ENCODE measurements at places on chromosomes 4 and X.
A peak's percentile ranks its signal among the peaks of the same experiment; 100 is the strongest.

GRCh38 chrX:20461576-20461975 is 194.9 kb upstream of the RPS6KA3 start:
- DNase-seq = no peak

DNA sequence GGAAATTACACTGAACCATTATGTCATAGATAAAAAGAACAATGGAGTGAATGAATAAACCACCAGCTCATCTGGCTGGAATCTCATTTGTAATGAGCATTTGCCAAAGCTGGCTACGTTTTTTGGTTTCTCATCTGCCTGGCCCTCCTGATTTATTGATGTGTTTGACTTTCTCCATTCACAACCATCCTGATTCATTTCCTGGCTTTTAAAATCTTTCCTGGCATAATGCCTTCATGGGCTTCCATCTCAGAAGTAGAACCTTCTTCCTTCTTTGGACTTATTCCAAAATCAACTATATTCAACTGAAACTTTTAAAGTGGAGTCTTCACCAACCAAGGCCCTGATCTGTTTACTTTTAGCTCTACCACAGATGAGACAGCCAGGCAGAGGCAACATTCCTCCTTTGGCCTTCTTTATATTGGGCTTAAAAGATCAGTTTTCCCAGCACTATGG is 36.0 kb upstream of the ARSJ start:
- no peak for DNase-seq

DNA sequence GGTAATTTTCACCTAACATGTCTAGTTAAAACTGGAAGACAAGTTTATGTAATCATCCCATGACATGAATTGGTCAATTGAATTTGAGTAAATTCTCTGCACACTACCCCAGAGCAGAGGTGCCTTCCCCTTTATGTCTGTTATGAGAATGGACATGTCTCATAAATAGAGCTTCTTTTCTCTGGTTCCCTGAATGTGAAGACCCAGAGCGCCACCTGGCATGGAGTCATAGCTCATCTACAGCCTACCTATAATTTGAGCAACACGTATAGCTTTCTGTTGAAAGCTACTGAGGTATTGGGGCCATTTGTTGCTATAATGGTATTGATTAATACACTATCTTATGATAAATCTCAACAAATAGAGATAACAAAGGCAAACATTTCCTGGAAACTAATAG is 626.5 kb upstream of the GALNTL6 start:
- DNase-seq = no peak

- no peak for DNase-seq
Measured at GRCh38 chrX:100999451-100999850, 29.9 kb downstream of the ARL13A start.

- no peak for DNase-seq
Measured at GRCh38 chr4:38231626-38232025, 271.4 kb downstream of the PTTG2 start.

DNA sequence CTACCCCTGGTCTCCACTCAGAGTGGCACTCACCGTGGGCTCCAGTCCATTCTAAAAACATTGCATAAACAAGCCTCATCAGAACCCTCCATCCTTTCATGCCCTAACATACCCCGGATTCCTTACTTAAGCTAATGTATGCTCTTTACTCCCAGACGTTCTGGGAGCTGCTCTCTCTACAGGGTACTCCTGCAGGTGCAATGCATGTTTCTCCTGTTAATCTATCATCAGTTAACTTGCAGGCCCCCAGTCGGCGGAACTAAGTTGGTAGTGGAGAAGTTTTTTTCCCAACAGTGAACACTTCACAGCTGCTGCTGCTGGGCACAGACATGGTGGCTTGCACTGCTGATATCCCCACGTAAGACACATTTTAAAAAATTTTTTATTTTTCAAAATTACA is 161.6 kb upstream of the FAT1 start:
- no peak for DNase-seq

DNA sequence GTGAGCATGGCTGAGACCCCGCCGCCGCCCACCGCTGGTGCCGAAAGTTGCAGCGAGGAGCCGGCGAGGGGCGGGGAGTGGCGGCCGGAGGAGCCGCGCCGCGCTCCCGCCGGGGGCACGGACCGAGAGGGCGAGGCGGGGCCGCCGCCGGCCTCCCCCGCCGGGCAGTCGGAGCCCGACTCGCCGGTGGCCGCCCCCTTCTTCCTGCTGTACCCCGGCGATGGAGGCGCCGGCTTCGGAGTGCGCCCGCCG is 16.5 kb downstream of the UTP3 start:
- peak; percentile 20 for DNase-seq

- no peak for DNase-seq
Measured at GRCh38 chr4:4714331-4714730, 145.1 kb upstream of the MSX1 start.

- DNase-seq = no peak
Measured at GRCh38 chr4:926538-926937, 5.6 kb downstream of the GAK start.

Data from activated CD4-positive, alpha-beta T cell treated with anti-CD3 and anti-CD28 coated beads, Interleukin-2, amount 50 U/mL, for 1 hour (primary cell).